Fibroblast of skin of back (primary cell): ENCODE measurements at places on chromosomes 6 and 20.
A peak's percentile ranks its signal among the peaks of the same experiment; 100 is the strongest.

- no peak for DNase-seq
Measured at GRCh38 chr20:6081236-6081635, 27.4 kb upstream of the LRRN4 start.

GRCh38 chr6:159440349-159440748 lies 252.7 kb downstream of the SOD2 start:
- no peak for DNase-seq

- peak; percentile 53 for DNase-seq
Measured at GRCh38 chr6:152636021-152636608, 1.0 kb downstream of the SYNE1 start.

- DNase-seq, result no peak
Measured at GRCh38 chr20:55437798-55438415, 567.4 kb downstream of the CBLN4 start.

- no peak for DNase-seq
Measured at GRCh38 chr6:32558426-32559057, 28.5 kb upstream of the HLA-DRB5 start.

DNA sequence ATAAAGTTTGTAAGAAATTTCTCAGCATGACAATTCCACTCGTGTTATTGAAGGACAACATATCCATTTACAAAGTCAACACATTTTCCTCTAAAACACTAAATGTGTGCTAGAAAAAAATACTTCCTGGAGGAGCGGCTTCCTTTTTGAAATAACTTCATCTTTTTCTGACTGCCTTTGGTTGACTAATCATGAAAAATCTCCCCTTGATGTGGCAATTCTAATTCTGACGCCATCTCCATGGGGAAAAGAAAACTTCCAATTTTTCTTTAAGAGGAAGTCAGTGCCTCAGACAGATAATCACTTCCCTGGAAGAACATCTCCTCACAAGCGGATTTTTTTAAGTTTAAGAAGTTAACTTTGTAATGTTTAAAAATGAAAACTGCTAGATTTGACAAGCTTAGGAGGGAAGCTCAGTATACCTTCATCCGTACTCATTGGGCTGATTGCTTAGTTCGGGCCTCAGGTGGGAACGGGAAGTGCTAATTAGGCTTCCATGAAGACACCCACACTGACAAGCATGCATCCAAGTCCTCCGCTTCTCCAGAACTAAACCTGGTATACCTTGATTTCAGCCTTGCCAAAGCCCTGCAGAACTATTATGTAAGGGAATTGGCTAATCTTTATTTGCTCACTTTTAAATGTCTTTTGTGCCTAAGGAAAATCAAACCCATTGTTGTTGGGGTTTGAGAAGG lies 35.1 kb upstream of the DUSP22 start:
- DNase-seq, result peak; percentile 43

DNA sequence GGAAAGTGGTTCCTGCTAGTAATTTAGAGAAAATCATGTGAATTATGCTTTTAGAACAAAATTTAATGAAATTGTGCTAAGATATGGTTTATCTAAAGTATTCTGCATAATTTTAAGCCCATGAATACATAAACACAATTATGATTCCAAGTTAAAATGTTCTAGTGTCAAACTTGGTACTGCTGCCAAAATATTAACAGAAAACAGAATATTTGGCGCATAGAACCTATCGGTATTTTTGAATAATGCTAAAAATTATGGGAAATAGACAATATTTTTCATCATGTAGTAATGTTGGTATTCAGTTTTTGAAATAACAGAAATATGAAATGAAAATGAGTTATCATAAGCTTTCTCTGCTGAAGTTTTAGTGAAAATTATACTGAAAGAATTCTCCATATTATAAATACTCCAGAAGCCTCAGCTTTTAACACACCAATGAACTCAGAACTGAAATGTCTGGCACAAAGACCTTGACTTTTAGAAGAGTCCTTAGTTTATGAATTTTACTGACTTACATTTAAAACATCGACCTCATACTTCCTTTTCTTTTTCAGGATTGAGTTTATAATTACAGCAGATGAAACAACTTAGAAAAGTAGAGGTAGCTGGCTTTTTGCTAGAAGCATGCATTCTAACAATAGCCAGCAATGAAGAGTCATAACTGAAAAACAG lies 1192.3 kb upstream of the GJE1 start:
- no peak for DNase-seq

DNA sequence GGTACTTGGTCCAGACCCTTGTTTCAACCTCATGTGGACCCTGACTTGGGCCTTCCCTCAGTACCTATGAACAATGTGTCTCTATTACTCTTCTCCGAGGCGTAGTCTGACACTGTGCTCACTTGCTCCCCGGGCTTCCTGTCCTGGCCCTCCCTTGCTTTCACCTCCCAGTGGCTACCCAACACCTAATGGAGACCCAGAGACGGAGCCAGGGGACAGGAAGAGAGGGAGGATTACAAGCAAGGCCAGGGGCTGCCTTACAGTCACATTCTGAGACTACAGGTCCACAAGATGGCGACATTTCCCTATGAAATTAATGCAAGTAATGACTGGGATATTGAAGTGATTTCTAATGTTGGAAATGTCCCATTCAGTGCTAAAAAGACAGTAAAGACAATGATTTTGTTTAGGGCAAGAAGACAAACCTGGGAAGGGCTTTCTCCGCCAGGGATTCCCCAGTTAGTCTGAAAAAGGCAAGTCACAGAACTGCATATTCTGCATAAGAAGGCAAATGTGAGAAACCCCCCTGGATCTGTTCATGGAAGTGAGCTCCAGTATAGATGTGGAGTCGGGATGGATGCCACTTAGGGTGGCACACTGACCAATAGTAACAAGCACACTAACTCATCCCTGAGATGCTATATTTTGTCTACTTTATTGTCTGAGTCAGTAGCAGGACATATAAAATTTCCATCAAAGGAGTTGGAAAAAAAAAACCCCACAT lies 44.0 kb upstream of the ZBTB24 start:
- DNase-seq, result peak; percentile 71

DNA sequence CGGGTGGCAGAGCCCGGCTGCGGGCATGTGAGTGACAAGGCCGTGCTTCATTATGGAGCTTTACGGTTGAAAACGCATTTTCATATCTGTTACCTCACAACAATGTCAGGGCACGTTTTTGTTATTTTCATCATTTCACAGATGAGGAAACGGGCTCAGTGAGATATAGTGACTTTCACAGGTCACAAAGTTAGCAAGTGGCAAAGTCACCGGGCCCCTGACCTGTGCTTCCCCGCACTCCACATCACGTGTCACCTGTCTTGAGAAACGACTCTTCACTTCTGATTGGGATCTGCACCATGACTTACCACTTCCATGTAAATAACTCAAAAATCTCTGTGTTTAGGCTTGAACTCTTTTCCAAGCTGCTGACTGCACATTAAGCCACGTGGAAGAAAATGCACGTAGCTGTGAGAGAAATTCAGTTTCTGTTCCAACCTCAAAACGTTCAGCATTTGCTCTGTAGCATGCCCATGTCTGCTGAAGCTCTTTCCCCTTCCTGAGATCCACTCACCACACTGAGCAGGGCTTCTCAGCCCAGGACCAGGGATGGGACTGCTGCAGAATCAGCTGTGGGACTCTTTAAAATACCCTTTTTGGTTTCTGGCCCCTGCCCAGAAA lies 107.2 kb downstream of the ARMC2 start:
- DNase-seq, result no peak

DNA sequence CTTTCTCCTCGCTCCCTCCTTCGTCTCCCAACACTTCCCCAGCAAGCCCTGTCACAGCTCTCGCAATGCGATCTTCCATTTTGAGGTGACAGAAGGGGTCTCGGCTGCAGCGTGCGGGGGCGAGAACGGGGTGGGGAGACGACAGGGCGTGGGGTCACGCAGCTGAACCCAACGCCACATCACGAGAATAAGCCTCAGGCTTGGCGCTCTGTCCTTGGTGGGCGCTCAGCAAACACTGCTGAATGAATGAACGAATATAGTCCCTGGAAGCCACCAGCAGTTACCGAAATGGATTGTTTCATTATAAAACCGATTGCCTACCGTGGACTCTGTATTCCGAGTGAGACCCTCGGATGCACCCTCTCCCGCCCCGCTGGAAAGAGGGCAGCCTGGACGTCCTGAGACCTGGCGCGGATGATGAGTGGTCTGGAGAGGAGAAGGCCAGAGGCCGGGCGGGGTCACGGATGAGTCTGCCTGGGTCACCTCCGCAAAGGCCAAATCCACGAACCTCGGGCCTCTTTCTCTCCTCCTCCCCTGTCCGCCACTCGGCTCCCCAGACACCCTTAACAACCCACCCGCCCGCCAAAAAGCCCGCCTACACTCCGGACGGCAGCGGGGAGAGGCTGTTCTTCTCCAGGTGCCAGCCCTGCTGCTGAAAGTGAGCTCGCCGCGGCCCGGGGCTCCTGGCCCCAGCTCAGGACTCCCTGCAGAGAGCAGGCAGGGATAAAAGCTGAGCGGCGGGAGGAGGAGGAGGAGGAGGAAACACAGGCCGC lies 3.7 kb downstream of the NRN1 start:
- DNase-seq, result no peak

DNA sequence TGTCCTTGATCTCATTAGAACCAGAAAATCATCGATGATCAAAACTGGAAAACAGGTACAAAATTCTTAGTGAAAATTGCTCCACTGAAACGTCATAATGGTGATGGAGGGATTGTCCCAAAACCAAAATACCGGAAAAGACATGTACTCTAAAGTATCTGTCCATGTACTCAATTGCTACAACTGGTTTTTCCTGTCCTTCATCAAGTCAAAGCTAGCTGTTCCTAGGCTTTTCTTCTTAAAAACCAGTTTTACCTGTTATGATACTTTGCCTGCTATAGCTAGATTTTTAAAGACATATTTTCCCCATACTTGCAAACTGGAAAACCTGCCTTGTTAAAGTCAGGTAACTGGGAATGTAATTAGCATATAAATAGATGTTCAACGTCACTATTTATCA lies 50.5 kb upstream of the LRRC1 start:
- no peak for DNase-seq

DNA sequence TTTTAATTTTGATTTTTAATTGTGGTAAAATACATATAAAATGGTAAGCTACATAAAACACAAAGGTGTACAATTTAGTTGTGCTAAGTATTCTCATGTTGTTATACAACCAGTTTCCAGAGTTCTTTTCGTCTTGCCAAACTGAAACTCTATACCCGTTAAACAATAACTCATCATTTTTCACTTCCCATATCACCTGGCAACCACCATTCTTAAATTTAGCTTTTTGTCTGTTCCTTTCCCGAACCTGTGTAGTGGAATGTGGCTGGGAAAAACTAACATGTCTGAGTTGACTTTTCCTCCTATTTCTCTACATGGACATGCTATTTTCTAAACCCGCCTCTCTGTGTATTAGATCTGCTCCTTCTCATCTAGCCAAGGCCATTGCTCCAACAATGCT lies 27.6 kb downstream of the RPRD1B start:
- DNase-seq, result no peak

DNA sequence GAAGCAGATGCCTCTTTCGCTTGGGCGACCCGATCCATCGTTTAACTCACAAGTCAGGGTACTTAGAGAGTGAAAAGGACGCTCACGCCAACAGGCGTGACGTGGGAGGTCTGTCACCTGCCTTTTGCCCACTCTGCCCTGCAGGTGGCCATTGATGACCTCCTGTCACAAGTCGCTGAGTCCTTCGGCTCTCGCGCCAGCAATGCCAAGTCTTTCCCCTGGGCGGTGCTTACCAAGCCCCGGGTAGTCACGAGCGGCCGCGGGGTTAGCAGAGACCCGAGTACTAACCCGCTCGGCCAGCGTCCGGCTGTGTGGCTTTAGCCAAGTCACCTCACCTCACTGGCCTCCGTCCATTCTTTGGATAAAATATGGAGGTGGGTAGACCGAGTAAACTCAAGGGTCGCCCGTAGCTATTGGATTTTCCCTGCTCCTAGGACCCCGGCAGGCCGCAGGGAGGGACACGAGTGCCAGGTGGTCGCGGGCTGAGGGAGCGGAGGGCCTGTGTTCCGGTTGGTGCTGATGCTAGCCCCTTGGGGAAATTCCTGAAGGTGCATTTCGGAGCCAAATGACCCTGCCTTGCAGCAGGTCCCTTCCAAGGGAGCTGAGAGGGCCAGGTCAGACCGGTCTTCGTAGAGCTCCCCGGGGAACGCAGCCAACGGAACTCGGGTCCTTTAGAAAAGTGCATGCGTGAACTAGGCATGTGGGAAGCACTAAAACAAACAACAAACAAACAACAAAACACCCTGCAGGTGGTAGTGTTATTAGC lies 668 bp downstream of the PKIB start:
- peak; percentile 15 for DNase-seq

DNA sequence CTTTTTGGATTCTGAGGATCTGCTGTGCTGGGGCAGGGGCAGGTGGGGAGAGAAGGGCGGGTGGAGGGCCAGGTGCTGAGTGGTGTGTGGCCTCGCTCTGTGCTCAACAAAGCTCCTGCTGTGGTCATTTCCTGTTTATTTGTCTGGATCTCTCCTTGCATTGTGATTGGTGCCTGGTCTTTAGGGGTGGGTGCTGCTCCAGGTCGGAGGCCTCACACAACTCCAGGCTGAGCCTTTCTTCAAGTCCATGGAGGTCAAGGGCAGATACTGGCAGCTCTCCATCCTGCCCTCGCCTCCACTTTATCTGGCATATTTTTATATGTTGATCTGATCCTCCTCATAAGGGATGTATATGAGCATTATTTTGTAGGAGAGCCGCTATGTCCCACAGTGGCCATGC lies 36.2 kb downstream of the HLA-F start:
- DNase-seq, result no peak

DNA sequence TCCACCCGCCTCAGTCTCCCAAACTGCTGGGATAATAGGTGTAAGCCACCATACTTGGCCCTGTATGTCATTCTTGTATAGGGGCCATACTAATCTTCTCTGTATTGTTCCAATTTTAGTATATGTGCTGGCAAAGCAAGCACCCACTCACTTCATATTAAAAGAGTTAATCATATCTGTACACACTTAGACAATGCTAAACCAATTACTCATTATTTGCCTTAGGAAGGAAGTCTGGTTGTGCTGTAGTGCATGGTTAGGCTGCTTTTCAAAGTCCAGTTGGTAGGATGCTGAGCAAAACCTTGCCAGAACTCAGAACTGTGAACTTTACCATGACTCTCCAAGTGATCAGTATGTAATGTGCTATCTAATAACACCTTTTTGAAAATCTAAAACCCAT lies 88.6 kb downstream of the LIN28B start:
- DNase-seq, result peak; percentile 76

DNA sequence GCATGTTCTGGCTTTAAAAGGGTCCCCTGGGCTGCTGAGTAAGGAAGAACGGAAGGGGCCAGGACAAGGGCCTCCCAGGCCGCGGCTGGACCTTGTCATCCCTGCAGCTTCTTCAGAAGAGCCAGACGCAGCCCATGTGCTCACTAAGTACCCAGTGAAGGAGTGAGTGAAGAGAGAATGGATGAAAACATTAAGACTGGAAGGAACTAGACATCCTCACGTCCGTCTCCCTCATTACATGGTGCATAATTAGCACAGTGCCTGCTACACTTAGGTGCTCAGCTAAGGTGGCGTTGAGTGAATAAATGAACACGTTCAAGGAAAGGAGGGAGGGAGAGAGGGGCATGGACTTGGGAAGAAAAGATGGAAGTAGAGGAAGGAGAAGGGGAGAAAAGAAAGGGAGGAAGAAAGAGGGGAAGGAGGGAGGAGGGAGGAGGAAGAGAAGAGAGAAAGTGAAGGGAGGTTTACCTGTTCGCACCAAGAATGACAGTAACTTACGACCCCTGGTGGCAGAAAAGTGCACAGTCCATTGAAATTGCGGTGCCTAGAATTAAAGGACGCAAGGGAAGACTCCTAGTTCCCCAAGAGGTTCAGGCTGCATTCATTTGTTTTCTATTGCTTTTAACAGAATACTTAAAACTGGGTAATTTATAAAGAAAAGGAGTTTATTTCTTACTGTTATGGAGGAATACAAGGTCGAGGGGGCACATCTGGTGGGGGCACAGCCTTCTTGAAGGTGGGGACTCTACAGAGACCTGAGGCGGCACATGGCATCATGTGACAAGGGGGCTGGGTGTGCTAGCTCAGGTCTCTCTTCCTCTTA lies 8.0 kb downstream of the TP53RK start:
- DNase-seq, result peak; percentile 44
